Esophagus squamous epithelium (tissue), 5 donors: ENCODE measurements at places on chromosomes 11 and 22.

DNA sequence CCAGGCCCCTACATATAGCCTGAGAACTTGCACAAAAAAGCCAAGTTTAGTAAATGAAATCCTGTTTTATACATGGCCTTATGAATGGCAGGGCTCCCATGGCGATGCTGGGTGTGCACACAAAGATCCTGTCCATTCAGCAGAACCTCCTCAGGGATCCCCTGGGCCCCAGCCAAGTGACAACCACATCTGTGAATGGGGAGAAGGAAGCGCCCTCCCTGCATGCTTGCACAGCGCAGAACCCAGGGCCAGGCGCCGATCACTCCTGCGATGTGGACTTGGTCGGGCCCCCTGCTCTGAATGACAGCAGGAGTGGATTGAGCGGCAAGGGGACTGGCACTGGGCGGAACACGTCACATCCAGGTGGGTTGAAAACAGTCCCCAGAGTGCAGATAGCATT is 4.5 kb upstream of the CDC42EP2 start:
- DNase-seq: no peak

DNA sequence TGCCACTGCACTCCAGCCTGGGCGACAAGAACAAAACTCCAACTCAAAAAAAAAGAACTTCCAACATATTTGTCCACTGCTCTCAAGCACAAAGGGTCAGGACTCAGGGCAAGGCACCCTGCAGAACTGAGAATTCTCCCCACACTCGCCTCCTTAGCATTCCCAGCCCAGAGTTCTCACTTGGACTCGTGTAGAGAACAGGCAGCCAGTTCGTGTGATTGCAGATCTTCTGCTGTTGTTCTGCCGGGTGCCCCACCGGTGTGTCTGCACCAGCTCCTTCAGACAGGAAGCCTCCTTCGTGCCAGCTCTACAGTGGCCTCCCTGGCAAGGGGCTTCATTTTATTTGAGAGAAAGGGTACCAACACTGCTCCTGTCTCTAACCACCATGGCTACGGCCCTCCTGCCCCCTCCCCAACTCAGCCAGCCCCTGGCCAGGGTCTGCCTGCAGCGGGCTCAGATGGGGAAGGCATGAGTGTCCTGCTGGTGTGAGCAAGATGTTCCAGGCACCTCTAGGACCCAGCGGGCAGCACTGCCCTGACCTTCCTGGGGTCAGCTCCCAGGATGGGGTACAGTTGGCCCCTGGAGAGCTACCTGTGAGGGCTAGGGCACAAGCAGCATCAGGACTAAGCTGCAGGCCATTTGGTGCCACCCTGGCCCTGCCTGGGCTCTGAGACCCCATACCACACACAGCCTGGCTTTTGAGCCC is 19.5 kb upstream of the SCGB1A1 start:
- DNase-seq: no peak

- DNase-seq: no peak
These were observed 1.7 kb downstream of the TIMP3 start for GRCh38 chr22:32803020-32803737.

GRCh38 chr11:116535120-116535519 is 237.7 kb downstream of the BUD13 start:
- no peak for DNase-seq

DNA sequence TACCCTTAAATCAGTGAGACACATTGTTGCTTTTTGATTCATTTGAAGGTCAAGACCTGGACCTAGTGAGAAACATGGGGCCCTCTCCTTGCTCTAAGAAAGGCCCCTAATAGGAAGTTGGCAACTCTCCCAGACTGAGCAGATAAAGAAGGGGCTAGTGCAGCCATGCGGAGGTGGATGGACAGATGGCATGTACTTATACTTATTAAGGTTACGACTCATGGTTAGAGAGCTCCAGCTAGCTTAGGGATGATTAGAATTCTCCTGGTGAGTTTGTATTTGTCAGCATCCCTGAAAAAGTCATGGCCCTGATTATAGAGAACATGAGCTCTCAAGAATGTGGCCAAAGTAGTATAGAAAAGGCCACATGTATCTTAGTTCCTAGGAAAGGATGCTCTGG is 112.1 kb upstream of the BDNF start:
- DNase-seq: no peak

GRCh38 chr11:46485856-46486443 is 94.4 kb upstream of the CHRM4 start:
- DNase-seq: no peak
